Activated T-helper 2 cell treated with anti-CD3 and anti-CD28 coated beads, Interferon-gamma antibody, Interleukin-2, Interleukin-4, amounts not matched to agents 10 μg/mL and 5 μg/mL and 100 μg/mL, durations not matched to agents 14 hours and 24 hours and 36 hours (primary cell): ENCODE measurements at places on chromosomes 13 and 19.

GRCh38 chr19:55935206-55935605, 3.1 kb upstream of the NLRP13 start:
- no peak for DNase-seq

GRCh38 chr13:23674795-23675640, 104.8 kb downstream of the TNFRSF19 start:
- no peak for DNase-seq

DNA sequence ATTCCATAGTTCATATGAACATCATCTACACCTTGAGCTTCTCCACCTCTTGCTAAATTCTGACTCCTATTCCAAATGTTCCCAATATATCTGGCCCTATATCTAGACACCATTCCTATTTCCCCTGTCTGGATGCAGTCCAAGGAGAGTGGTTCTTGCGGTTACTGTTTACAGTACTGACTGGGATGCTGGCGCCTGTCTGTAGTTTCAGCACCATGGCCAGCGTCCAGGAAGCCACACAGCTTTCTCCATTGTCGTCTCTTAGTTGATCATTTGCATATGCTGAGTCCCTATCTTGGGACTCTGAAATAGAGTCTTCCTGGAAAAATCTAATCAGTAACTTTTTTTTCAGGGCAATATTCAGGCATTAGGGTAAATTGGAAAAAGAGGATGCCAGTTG, 14.9 kb downstream of the LAIR2 start:
- DNase-seq: peak; percentile 65

DNA sequence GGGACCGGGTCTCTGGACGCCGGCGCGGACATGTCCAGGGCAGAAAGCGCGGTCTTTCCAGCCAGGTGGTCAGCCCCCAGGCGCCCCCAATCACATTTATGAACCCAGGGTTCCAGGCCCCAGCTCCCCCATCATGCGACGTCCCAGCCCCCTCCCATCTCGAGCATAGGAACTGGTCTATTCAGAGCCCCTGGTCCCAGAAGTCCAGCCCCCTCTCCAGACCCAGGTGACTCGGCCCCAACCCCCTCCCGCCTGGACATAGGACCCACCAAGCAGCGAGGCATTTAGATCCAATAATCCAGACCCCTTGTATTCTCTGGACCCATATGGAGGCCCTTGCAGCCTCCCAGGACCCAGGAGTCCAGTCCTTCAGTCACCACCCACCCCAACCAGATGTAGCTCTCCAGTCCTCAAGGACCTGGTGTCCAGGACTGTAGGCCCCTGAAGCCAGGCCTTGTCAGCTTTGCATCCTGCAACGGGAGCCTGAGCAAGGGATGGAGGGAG, 501 bp downstream of the APLP1 start:
- no peak for DNase-seq

DNA sequence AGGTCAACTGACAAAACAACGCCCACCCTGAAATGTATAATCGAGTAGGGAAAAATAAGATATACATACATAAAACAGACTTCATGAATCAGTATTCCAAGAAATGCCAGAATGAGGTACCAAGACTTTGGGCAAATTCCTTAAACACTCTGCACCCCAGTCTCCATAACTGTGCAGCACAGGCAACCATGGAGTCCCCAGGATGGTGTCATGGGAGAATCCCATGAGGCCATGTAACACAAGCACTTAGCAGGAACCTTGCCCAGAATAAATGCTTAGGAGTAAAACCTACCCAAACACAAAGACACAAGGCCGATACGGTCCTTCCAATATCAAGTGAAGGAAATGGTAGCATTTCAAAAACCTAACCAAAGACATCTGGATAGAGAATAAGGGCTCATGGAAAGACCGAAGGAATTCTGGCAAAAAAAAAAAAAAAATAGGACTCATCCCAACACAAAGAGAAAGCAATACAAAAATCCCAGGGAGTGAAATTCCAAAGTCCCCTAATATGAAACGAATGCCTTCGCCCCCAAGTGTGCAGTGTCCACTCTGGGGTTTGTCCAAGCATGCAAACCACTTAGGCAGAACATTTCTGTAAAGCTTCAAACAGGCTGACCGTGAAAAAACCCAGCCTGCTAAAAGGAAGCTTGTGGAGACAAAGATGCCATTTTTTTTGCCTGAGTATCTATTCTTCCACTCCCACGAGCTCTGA, 11.1 kb downstream of the ZC3H4 start:
- DNase-seq: no peak

DNA sequence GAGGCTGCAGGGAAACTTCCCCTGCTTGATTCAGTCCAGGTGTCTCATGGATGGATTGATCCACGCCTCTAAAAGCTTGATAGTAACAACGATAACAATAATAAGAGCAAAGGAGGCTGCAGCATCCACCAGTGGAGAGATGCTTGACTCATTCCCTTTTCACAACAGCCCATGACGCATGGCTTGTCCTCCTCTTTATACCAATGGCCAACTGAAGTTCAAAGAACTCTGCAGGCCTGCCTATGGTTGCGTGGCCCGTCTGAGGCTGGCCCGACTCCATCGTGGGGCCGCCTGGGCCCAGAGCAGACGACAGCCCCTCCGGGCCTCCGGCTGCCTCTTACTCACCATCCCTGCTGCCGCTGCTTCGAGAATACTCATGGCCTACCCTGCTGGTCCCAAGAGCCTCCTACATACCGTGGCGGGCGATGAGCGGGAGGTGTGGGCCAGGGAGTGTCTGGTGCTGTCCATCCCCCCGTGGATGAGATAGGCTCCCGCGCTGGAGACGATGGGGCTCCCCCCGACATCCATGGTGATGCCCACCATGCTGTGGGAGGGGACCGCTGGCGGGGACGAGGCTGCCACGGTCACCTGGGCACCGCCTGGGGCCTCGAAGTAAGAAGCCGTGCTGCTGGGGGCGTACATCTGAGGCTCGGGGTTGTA, 61.8 kb upstream of the RANBP3 start:
- DNase-seq: no peak

GRCh38 chr19:55554741-55555152, 9.4 kb upstream of the SBK3 start:
- no peak for DNase-seq

GRCh38 chr13:29761815-29762214, 88.6 kb downstream of the UBL3 start:
- DNase-seq: no peak

DNA sequence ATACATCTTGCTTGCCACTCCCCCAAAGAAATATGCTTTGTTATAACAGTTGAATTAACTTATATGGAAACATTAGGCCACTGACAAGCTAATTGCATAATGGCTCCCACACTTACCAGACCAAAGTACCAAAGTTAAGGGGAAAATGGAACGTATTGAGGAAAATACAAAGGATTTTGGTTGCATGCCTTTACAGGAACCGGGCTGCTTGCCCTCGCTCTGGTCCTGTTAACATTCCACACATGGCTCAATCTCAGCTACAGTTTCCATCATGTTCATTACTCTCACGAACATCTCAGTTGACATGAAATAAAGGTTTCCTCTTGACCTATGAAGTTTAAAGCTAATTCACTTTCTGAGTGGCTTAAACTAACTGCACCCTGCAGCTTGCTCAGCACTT, 220.7 kb upstream of the RXFP2 start:
- DNase-seq: no peak

DNA sequence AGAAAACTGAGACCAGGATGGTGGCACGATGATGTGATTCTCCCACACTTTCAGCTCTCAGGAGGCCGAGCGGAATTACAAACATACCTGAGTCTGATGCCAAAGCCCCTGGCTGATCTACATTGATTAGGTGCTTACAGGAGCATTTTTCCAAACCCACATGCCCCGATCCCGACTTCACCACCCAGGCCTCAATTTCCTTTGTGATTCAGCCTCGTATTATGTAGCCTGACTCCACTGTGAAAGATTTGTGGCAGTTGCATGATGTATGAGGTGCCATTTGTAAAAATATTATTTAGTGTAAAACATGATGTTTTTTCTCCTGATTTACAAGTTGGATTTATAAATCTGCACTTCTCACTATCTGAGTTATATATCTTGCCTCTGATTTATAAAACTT, 118.0 kb downstream of the TSHZ3 start:
- DNase-seq: no peak

DNA sequence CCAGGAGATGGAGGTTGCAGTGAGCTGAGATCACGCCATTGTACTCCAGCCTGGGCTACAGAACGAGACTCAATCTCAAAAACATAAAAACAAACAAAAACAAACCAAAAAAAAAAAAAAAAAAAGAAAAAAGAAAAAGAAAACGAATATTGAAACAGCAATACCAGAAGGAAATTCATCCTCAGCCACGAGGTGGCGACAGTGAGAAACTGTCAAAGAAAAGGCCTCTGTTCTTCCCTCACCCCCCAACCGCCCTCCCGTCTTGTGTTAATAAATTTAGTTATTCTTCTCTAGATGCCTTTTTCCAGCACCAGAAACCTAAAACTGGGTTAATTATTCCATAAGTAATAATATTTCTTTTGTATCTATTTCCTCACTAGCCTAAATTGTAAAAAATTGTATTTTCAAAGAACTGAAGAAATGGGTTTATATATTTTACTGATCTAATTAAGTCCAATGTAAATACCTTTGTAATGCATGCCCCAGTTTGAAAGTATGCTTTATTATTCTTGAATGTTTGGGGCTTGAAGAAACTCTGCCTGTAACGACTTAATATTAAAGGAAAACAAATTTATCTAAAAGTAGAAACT, 38.6 kb downstream of the LIG4 start:
- no peak for DNase-seq

GRCh38 chr19:4909156-4909896, at the start of gene UHRF1:
Gene UHRF1, plus strand, starts transcription at chr19:4909501. Its CDS starts 1,385 bp downstream, at chr19:4910886.
- DNase-seq: peak; percentile 52

GRCh38 chr19:29259867-29260281, 46.9 kb upstream of the UQCRFS1 start:
- DNase-seq: no peak

- no peak for DNase-seq
These were observed 77.9 kb upstream of the KCTD15 start for GRCh38 chr19:33718651-33719254.

DNA sequence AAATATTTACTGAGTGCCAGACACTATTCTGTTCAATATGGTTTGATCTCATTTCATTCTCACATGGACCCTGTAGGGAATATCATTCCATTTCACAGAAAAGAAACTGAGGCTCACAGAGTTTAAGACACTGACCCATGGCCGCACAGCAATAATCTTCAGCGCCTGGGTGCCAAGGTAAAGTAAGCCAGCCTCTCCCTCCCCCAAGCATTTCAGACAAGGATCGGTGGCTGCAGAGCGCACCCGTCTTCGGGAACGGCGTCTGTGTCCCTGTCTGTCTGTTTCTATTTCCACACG, 4.3 kb upstream of the PDE4A start:
- DNase-seq: no peak
